Body of pancreas (tissue), 4 donors: ENCODE measurements at places on chromosomes 1 and 21.

- DNase-seq = no peak
Observed at GRCh38 chr1:56448529-56449300, 130.6 kb downstream of the PLPP3 start.

DNA sequence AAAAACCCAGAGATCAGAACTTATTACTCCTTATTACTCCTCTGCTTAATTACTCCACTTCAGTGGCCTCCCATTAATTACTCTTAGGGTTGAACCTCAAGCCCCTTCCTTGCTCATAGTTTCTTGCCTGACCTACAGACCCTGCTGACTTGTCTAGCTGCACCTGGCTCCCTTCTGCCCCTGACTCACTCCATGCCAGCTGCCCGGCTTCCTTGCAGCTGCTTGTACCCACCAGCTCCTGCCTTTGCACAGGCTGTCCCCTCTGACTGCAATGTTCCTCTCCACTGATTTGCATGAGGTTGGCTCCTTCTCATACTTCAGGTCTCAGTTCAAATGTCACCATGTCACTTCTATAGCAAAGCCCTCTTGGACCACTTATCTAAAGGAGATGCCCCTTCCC, 1.9 kb upstream of the PTPRU start:
- DNase-seq = no peak

DNA sequence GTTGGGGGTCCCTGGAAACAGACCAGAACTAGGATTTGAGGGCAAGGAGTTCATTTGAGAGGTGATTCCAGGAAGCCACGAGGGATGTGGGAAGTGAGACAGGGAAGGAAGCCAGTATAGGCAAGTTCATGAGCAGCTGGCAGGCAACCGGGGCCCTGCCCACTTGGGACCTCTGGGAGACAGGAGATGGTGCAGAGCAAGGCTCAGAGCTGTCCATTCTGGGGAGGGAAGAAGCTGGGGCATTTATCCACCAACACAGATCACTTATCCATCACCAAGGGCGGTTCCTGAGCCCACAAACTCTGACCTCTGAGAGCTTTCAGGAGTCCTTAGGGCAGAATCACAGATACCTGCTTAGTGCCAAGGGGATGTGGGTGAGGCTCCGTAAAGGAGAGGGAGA, 16.8 kb downstream of the EDN2 start:
- DNase-seq = no peak

- DNase-seq = no peak
Observed at GRCh38 chr1:233086961-233087881, 136.8 kb downstream of the NTPCR start.

DNA sequence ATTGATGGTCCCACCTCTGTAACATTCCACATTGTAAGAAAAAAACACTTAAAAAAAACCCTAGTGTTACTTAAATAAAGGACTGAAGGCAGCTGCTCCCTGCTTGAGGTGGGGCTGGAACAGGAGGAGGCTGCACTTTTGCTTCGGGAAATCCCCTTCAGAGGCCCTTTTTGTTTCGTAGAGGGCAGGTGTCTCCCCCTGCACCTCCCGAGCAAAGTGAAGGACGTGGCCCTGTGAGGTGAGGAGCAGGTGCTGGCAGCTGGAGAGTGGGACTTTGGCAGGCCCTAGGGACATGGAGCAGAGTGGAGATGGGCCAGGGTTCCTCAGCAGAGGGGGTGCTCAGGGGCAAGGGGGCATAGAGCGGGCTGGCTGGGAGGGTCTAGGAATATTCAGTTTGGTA, 33.4 kb upstream of the WNT4 start:
- DNase-seq = no peak

DNA sequence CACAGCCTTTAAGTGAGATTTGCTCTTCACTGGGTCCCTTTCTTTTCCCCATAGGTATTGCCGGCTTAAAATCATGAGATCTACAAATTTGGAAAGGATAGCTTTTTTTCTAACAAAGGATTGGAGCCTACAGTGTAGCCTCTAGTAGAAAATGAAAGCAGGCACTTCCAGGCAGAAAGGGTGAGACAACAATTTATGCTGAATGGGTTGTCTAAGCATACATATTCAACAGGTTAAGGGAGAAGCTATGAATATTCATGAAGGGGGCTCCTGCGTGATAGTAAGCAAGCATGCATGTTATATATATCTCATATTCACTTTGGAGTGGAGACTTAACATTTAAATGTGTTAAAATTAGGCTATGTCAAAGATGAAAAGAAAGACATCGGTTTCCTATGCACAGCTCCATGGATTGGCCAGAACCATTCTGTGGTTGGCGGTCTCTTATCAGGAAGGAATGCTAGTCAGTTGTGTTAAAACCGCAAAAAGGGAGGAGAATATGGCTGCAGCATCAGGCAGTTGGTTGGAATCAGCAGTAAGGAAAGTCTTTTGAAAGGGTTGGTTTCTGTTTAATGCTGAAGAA, 66.0 kb downstream of the VCAM1 start:
- DNase-seq = no peak

DNA sequence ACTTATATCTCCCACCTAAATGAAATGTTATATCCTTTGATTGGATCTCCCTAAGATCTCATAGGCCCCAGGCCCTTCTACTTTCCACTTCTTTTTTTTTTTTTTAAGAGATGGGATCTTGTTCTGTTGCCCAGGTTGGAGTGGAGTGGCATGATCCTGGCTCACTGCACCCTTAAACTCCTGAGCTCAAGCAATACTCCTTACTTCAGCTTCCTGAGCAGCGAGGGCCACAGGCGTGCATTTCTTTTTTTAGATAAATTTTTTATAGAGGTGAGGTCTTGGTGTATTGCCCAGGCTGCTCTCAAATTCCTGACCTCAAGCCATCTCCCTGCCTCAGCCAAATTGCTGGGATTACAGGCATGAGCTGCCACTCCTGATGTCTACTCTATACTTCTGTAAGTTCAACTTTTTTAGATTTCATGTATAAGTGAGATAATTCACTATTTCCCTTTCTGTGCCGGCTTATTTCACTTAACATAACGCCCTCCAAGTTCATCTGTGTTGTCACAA, 987.5 kb upstream of the NCAM2 start:
- DNase-seq = no peak

- DNase-seq = no peak
Observed at GRCh38 chr1:206719169-206719839, 34.6 kb downstream of the MAPKAPK2 start.

GRCh38 chr1:228276174-228276831, 68.5 kb downstream of the OBSCN start:
- peak; percentile 30 for DNase-seq

GRCh38 chr1:38028671-38029070, 16.1 kb downstream of the UTP11 start:
- no peak for DNase-seq

DNA sequence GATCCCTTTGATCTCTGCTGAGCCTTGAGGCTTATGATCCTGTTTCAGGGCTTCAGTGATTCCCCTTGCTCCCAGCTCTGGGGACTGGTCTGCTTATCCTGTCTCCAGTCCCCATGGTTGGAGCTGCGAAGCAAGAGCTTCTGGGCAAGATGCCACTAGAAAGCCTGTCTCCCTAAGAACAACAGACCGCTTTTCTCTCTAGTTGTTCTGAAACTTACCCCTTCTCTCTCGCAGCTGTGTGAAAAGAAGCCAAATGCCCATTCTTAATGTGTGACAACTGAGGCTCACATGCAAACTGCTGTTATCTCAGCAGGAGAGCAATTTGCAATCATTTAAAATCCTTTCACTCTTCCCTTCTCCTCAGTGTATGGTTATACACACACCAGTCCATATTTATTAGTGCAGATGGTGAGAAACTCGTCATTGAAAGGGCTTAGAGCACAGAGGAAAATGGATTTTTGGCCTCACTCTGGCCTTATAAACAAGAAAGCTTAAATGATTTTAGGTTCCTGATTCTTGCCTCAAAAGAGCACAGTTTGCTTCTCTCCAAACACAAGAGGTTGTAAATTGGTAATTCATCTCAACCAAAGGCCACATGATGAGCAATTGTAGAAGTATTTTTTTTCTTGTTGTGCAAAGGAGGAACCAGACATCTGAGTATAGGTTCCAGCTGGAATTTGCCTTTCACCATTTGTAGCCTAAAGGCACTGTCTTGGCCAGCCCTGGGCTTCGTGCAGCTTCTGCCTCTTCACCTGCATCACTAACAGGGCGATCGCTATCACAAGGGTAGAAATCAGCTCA, 179.2 kb upstream of the LMO4 start:
- DNase-seq = no peak

GRCh38 chr1:37622131-37622530, 12.6 kb downstream of the RSPO1 start:
- DNase-seq = no peak

GRCh38 chr1:27136998-27137542, 17.9 kb downstream of the SLC9A1 start:
- no peak for DNase-seq
